ENCODE measurements at places on chromosomes 16 and 17.

GRCh38 chr17:51672065-51672464, 411.7 kb downstream of the UTP18 start:
- DNase-seq = no peak

- no peak for DNase-seq
Observed at GRCh38 chr17:81426393-81427172, 31.3 kb downstream of the BAHCC1 start.

DNA sequence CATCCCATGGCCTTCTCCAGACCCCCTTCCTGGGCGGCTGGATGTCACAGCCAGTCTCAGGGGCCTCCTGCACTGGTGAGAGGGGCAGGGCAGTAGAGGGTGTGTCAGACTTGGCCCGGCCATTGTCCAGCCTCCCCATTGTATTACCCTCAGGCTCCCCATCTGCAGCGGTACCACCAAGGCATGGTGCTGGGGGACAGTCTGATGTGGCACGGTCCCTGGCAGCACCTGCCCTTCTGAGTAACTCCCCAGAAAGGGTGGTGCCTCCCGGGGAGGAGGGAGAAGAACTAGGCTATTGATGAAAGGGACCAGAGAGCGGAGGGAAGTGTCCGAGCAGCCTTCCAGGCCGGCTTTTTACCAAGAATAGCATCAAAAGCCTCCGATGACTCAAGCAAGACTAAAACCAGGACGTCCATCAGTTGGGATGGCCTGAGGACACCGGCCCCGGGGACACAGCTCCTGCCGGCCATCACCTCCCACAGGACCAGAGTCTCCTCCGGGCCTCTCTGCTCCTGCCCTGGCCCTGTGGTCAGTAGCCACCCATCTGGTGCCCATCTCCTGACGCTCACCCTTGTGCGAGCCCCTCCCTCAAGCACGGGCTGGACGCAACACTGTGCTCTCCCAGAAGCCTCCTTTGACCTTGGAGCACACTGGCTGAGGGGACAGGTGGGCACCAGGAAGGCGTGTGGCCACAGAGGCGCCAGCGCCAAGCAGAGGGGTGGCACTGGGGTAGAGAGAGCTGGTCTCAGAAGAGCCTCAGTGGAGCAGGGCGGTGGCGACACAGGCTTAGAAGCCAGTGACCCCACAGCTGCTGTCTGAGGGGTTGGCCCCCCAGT, 5.8 kb upstream of the CPNE7 start:
- DNase-seq = no peak

GRCh38 chr17:9645851-9646545, 681 bp downstream of the USP43 start:
- peak; percentile 10 for DNase-seq

- no peak for DNase-seq
Observed at GRCh38 chr16:11138769-11139325, 117.2 kb downstream of the SOCS1 start.

GRCh38 chr17:75799402-75799801, 14.8 kb downstream of the UNK start:
- no peak for DNase-seq

- DNase-seq = no peak
Observed at GRCh38 chr17:35607239-35607847, 20.2 kb downstream of the AP2B1 start.

All from stimulated activated CD4-positive, alpha-beta T cell treated with anti-CD3 and anti-CD28 coated beads, Interleukin-1b, Interleukin-23, amount 100 ng/mL, for 48 hours (primary cell).